CD4-positive, alpha-beta T cell treated with Interferon alpha-2 for 1 hour (primary cell): ENCODE measurements at places on chromosomes 5 and 9.

DNA sequence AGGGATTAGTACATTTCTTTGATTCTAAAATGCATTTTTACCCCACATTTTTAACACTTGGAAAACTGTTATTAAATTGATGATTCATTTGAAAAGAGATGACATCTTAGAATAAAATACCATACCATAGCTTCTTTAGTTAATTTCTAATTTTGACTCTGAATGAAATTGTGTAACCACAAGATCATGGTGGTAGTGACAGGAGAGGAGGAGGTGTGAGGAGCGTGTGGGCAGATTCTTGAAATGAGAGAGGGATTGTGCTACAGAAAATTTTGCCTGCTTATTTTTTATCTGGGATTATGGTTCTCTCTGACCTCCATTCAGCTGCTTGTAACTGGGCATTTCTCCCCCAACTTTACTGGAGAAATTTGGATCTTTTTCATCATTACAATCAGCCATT is 173.3 kb upstream of the CLINT1 start:
- DNase-seq: no peak

- no peak for DNase-seq
These were observed 71.0 kb downstream of the IPO11 start for GRCh38 chr5:62483556-62483955.

DNA sequence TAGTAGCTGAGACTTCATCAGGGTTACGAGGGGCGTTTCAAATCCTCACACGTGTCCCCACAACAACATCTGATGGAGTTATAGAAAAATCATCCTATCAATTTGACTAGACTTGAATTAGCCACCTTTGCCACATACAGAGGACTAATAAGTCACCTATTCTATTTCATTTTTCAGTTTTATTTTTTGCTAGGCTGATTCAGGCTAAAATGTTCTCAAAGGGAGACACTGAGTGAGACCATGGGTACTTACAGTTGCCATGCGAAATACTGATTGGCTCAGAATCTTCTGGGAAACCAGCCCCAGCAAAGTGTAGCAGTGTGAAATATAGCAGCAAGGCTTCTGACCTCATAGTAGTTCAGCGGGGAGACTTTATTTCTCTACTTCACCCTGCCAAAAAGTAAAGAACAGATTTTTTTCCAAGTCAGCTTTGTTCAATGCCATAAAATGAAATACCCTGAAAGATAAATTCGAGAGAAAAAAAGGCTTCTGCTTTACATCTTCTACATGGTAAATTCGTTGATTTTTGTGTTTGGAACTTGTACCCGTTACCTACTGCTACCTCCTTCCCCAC is 69.9 kb downstream of the SEMA6A start:
- no peak for DNase-seq

DNA sequence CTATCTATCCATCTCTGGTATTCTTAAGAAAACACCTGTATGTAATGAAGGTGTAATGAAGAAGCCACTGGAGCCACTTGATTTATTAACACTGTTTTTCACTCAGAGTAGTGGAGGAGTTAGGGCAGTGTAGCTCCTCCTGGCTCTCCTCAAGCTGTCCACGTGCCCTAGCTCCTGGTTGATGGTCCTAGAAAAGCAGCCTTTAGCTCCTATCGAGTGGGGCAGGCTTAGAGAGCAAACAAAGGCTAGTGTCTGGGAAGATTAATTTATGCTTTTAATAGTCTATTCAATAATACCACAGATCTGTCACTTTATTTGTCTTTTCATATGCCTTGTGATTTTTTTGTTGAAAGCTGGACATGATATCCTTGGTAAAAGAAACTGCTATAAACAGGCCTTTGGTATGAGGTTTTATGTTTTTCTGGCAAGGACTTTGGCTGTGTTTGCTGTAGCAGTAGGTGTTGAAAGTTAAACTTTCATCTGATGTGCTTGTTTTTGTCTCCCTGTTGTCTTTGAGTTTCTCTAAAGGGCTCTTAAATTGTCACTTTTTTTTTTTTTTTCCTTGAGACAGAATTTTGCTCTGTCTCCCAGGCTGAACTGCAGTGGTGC is 141.1 kb downstream of the GCNT1 start:
- DNase-seq: no peak

- DNase-seq: no peak
These were observed 173.2 kb upstream of the MVB12B start for GRCh38 chr9:126153382-126153781.

DNA sequence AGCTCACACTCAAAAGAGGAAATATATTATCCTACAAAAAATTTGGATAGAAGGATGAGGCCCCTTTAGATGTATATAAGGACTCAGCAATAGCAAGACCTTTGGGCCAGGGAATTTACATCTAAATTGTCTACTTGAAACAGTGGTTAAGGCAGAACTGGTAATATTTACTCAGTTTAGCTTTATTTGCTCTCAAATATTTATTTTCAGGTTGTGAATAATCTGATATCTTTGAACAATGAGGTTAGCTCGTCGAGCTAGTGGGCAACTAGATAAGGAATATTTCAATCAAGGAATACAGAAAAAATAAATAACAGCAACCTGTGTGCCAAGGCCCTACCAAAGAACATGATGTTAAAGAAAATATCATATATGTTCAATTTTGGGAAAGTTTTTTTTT is 966.3 kb downstream of the DTWD2 start:
- DNase-seq: no peak

- DNase-seq: no peak
These were observed 78.9 kb downstream of the SMARCA2 start for GRCh38 chr9:2093920-2094597.

- DNase-seq: no peak
These were observed 72.8 kb downstream of the MAPKAP1 start for GRCh38 chr9:125634040-125634717.

- DNase-seq: no peak
These were observed 243.1 kb upstream of the PANK3 start for GRCh38 chr5:168822248-168822744.

DNA sequence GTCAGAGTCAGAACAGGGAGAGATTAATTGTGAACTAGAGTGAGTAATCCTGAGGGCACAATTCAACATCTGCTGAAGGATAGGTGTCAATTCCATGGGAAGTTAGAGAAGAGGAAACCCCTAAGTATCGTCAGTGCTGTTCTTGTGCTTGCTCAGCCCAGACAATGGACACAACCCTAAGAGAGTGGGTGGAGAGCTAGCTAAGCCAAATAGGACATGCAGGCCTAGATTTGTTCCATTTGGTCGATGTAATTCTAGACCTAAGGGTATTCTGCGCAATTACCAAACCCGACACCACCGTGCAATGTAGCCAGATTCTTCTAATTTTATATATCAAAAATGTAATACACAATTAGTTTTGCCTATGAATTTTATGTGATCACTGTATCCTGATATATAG is 431.6 kb downstream of the SH3GL2 start:
- no peak for DNase-seq

- no peak for DNase-seq
These were observed 56.1 kb upstream of the FSTL4 start for GRCh38 chr5:133668458-133668857.

- no peak for DNase-seq
These were observed 114.5 kb upstream of the CDH6 start for GRCh38 chr5:31078956-31079355.

DNA sequence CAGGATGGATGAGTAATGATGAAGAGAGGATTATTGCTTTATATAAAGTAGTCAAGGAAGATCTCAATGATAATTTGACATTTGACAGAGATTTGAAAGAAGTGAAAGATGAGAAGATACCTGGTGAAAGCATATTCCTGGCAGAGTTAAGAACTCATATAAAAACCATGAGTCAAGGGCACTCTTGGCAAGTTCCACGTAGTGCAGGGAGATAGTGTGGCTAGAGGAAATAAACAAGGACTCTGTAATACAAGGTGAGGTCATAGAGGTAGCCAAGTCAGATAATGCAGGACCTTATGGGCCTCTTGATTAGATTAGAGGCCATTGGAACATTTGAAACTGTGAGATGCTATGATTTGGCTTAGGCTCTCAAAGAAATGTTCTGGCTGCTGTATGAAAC is 72.3 kb downstream of the HCN1 start:
- no peak for DNase-seq

DNA sequence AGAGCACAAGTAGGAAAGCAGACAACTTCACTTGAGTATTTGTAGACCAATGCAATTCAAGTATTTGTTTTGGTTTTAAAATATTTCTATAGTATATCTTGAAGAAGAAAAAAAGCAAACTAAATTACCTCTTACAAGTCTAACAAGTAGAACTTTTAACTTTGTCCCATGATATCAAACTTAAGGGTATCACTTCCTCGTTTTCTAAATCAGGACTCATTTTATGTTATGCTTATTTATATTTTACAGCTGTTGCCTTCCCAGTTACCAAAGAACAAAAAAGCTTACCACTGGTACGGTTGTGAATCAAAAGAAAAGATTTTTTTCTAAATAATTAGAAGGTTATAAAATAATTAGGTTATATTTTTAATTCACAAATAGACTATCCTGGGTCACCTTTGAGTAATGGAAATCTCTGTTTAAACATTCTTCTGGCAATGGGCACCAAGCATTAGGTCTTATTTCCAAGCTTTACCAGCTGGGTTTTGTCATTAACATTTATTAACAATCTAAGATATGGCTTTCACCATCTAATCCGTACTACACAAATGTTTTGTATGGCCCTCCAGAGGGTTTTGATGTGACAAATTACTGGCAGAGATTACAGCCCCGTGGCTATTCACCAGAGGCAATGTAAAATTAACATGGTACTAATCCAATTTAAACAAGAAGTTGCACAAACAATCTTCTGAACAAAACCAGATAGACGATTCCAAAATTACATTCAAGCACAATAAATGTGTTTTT is 63.6 kb downstream of the CEP120 start:
- no peak for DNase-seq

- DNase-seq: no peak
These were observed 5.4 kb upstream of the MYOT start for GRCh38 chr5:137862251-137862650.

DNA sequence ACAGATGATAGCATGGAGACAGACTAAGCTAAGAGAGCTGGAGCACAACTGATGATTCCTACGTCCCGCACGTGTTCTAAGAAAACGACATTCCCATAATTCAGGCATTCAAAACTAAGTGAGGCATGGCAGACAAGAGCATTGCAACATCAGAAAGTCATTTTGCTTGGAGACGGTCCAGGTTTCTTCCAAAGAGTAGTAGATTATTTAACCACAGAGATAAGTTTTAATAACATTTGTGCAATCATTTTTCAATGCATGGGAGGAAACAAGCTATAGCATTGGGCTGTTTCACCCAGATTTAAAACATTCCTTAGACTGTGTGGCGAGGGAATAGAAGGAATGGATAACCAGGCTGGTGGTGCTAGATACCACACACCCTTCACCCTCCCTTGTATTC is 117.2 kb downstream of the APBA1 start:
- no peak for DNase-seq

DNA sequence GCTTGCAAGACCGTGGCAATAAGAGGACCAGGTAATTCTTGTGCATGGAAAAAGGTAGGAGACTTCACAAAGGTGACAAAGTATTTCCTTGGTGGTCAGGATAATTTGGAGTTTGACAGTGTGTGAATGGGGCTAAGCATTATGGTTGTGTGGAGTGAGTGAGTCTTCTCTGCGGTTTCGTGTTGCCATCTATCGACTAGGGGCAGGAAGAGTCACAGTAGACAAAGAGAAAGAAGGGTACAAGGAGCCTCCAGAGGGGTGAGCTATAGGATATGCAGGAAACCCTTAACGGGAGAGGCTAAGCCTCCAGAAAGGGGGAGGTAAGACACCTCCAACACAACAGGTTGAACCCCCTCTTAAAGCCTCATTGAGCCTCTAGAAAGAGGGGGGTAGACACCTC is 64.0 kb upstream of the RANBP6 start:
- no peak for DNase-seq

DNA sequence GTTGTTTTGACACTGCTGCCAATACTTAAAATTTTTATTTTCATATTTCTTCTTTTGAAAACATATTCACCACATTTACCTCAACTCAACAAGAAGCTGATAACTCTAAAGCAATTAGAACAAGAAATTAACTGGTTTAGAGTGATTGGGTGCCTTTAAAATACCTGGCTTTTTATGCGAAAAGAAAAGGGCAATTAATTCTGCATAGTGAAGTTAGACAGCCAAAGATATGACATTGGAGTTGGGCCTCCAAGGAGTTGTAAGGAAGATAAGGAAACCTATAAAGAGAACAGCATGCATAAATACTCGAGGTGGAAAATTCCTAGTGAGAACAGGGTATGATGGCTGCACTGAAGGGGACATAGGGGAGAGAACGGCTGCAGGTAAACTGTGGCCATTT is 9.6 kb downstream of the AK6 start:
- DNase-seq: no peak

DNA sequence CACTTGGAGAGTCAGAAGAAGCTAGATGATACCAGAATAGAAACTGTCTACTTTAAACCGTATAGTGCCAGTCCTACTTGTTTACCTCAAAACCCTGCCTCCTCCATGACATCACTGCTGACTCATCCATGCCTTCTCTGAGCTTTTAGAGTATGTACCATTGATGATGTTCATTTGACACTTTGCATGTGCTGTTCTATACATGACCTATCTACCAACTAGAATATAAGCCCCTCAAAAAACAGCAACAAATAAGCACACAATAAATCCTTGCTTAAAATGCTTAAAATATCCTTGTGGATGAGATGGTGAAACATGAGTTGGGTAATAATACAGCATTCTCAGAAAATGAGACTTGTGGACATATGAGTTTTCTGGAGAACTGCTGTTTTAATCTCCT is 2.6 kb downstream of the CTNNAL1 start:
- DNase-seq: peak; percentile 62

DNA sequence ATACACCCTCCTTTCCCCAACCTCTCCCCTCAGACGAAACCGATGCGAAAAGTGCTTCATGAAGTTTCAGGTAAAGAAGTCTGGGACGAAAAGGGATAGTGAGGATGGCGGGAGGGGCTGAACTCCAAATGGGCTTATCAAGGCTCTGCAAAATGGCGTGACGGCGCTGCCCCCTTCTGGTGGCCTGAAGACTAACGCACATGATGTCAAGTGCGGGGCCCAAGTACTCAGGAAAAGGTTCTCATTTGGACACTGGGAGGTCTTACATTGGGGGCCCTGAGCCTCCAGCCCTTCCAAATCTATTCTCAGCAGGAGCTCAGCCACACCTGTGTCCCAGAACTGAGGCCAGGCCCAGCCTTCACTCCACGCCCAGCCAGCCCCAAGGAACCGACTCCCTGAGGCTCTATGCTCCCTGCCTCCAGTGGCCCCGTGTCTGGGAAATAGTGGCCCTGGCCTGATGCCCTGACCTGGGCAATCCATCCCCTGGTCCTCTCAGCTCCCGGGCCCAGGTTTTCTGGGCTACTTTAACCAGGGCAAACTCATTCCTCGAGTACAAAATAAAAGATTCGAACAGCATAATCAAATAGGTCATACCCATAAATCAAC is 119.9 kb downstream of the KCNIP1 start:
- DNase-seq: peak; percentile 11

DNA sequence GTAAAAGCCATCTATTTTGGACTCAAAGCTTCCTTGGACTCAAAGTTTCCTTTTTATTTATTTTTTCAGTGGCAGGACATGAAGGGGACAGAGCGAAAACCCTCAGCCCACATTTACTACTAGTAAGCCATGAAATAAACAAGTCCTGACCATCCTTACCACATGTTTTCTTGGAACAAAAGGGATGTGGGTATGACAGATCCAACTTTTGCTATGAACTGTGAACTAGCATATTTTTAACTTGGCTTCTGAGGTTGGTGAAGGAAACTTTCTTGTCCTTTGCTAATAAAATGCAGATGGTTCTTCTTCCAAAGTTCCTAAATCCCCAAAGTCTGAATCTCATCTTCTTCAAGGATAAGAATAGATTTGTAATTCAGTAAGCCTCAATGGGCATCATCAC is 122.7 kb upstream of the TNC start:
- DNase-seq: no peak

GRCh38 chr9:85258236-85258635 is 483.5 kb downstream of the AGTPBP1 start:
- DNase-seq: no peak

- no peak for DNase-seq
These were observed 117.5 kb upstream of the MTAP start for GRCh38 chr9:21684831-21685362.
